ENCODE measurements at places on chromosomes 7 and 10.

DNA sequence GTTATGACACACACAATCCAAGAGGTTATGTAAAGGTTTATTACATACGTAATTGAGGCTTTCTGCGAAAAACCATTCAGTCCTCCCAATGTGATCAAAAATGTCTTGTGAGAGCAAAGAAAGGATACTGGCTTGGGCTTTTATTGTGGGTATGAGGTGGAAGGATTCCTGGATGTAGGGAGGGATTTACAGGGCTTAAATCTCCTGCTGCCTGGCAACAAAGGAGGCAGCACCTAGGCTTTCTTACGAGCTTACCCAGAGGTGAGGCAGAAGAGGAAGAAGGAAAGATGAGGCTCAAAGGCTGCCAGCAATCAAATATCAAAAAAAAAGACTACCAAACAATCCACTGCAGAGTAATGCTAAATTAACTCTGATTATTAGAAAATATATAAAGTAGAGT lies 1149.5 kb upstream of the POT1 start:
- no peak for DNase-seq

DNA sequence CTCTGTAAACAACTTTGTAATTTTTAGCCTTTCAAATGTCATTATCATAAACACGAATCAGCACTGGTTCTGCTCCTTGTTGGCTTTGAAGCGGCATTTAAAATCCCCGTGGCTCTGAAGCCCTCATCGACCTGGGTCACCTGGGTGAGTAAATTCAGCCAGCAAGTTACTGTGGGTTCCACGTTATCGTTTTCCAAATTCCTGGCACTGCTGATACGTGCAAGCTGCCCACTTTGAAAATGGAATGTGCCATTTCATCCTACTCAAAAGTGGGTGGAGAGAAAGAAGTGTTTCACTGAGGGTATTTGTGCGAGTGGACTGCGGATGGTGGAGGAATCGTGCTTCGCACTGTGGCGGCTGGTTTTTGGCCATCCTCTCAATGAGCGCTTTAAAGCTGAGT lies 281.7 kb downstream of the KLF6 start:
- DNase-seq, result no peak

GRCh38 chr7:45973725-45974532 lies 52.9 kb upstream of the IGFBP3 start:
- no peak for DNase-seq

- no peak for DNase-seq
These were observed 128.7 kb downstream of the TMEM178B start for GRCh38 chr7:141202535-141202934.

- DNase-seq, result no peak
These were observed 119.4 kb downstream of the ST7 start for GRCh38 chr7:117072620-117073118.

- no peak for DNase-seq
These were observed 765.1 kb downstream of the SUGCT start for GRCh38 chr7:40899636-40900507.

GRCh38 chr7:151658778-151659177 lies 139.1 kb upstream of the RHEB start:
- no peak for DNase-seq

GRCh38 chr10:95655571-95656290 lies 780 bp downstream of the ALDH18A1 start:
- peak; percentile 20 for DNase-seq

GRCh38 chr7:128891110-128891941 lies 19.2 kb downstream of the KCP start:
- DNase-seq, result no peak

GRCh38 chr10:128161031-128161430 lies 34.8 kb upstream of the MKI67 start:
- DNase-seq, result no peak

DNA sequence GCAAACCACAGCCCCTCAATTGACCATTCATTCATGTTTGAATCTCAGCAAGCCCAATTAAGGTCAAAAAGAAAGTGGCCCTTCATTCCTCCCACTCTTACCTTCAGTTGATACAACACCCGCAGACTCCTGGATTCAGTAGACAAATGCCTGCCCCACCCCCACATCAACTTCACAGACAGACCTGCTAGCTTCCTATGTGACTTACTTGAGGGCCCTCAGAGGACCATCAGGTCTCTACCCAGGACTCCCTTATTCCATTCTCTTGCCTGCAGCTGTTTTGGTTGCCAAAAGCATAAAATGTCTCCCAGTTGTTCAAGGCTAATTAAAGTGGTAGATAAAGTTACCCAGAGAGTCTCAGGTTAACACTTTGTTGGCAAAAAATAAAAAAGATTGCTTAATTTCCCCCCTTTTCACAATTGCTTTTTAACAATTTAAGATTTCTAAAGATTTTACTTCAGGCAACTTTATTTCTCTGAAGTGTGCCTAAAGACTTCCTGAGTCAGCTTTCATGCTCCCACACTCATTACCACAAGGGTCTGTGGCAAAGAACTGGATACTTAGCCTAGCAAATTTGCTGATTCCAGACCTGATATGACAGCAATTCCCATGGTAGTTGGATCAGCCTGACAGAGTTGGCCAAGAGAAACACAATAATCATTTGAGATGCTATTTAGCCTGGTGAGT lies 3.3 kb upstream of the MTERF1 start:
- no peak for DNase-seq

- DNase-seq, result no peak
These were observed 129.9 kb upstream of the AGK start for GRCh38 chr7:141421306-141421705.

GRCh38 chr7:82631998-82632397 lies 188.4 kb upstream of the CACNA2D1 start:
- no peak for DNase-seq

DNA sequence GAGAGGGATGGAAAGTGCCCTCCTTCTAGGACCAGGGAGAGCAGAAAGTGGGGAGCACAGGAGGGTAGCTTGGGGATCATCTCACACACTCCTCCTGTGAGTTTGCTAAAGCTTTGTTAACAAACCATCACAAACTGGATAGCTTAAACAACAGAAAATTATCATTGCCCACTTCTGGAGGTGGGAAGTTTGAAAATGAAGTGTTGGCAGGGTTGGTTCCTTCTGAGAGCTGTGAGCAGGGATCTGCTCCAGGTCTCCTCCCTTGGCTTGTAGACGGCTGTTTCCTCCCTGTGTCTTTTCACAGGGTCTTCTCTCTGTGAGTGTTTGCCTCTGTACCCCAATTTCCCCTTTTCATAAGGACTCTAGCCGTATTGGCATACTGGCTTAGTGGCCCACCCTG lies 32.0 kb upstream of the CXCL12 start:
- DNase-seq, result no peak

DNA sequence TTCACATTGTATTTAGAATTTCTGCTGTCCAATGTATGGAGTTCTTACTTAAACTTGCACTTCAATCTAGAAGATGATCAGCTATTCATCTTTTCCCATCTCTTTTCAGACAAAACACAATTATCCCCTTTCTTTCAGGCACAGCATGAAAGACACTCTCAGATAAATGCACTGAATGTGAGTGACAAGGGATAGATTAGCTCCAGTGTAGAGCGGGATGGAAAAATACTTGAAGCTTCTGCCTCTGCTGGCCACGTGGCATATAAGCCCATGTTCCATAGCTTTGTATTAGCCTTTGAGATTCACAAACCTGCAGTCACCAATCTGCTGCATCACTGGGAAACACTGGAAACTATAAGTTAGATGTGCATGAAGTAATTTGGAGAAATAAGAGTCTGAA lies 162.2 kb upstream of the FAM3C start:
- DNase-seq, result no peak

DNA sequence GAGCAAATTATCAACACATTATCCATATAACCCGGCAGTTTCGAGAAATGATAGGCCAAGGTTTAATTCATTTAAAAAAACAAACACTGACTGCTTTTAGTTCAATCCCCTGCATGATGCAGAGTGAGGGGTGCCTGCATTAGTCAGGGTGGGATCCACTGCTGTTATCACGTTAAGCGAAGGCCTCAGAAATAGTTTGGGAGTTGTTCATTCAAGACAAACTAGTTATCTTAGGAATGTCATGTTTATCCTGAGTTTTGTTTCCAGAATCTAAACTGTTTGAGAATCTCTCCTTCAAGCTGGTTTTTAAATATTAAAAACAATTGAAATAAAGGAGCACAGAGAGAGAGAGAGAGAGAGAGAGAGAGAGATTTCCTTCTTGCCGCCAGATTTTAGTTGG lies 36.6 kb upstream of the PFKP start:
- DNase-seq, result no peak

DNA sequence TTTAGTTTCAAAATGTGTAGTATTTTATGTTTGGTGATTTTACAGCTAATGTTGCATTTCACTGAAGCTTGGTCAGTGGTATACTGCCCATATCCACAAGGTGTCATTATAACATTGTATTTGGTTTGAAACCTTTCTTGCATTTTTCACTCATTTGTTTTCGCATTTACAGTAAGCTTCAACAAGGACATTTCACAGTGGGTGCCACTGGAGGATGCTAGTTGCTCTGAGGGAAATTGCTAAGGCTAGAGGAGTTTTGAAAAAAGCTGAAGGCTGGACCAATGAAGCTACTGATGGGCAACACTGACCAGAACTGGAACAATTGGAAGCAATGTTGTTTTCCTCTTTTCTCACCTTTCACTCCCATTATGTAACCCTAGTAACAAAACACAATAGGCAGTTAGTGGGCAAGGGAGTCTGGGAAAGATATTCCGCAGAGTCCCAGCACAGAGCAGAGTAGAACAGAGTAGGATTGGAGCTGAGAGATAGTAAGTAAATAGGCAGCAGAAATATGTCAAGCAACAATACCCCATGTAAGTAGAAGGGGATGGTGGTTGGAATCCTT lies 23.6 kb upstream of the SRI start:
- peak; percentile 22 for DNase-seq

DNA sequence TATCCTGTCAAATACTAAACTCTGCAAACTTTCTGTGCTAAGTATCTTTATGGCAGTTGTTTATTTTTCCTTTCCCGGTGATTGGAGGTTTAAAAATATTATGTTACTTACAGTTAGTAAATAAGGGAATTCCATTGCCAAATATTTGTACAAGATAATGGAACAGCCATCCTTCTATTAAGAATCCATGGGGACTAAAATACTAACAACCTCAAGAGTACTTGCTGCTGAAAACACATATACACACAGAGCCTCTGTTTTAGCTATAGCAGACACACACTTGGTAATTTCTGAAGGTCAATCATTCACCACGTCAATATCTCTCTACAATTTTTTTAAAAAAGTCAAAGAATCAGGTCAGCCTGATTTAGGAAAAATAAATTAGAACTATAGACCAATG lies 32.4 kb downstream of the TSPAN12 start:
- no peak for DNase-seq

DNA sequence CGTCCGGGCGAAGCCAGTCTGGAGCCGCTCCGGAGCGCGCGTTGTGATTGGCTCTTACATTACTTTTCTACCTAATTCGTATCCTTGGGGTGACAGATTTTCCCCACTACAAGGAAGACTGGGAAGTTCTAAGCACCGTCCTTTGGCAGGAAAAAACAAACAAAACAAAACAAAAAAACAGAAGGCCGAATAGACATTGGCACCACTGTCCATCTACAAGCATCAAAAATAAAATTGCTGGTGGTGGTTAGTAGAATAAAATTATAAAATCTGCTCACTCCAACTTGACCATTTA lies 651 bp upstream of the SKAP2 start:
- no peak for DNase-seq

- DNase-seq, result peak; percentile 5
These were observed 377.6 kb downstream of the DNAJB6 start for GRCh38 chr7:157714166-157715070.
